ENCODE measurements at places on chromosomes 7 and 10.

GRCh38 chr7:105279688-105280007 lies 109.1 kb downstream of the SRPK2 start:
- no peak for DNase-seq

- DNase-seq = no peak
Observed at GRCh38 chr10:86836044-86836443, 79.6 kb downstream of the BMPR1A start.

- no peak for DNase-seq
Observed at GRCh38 chr10:7218968-7219367, 191.9 kb downstream of the SFMBT2 start.

- DNase-seq = no peak
Observed at GRCh38 chr10:44352316-44353127, 32.4 kb downstream of the CXCL12 start.

- no peak for DNase-seq
Observed at GRCh38 chr7:142331941-142332340, 74.1 kb upstream of the PRSS58 start.

- DNase-seq = no peak
Observed at GRCh38 chr7:151012911-151013347, 11.4 kb downstream of the ATG9B start.

- DNase-seq = no peak
Observed at GRCh38 chr10:80281292-80281691, 8.2 kb downstream of the MAT1A start.

DNA sequence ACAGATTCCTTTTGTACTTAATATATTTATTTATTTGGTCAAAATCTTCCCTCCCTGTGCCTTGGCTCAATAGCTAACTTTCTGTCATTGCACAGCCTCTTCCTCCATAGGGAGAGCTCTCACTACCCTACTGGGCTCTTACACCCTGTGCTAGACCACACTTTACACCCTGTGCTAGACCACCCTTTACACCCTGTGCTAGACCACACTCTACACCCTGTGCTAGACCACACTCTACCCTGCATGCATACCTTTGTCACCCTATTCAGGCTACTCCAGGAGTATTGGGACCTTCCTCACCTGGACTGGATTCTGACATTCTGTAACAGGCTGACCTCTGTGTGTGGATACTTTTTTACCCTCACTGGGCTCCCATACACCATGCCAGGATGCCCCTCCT lies 298.5 kb upstream of the TPK1 start:
- DNase-seq = no peak

- DNase-seq = no peak
Observed at GRCh38 chr7:26930845-26931244, 66.5 kb upstream of the SKAP2 start.

- DNase-seq = no peak
Observed at GRCh38 chr7:67346876-67347275, 350.2 kb downstream of the TYW1 start.

DNA sequence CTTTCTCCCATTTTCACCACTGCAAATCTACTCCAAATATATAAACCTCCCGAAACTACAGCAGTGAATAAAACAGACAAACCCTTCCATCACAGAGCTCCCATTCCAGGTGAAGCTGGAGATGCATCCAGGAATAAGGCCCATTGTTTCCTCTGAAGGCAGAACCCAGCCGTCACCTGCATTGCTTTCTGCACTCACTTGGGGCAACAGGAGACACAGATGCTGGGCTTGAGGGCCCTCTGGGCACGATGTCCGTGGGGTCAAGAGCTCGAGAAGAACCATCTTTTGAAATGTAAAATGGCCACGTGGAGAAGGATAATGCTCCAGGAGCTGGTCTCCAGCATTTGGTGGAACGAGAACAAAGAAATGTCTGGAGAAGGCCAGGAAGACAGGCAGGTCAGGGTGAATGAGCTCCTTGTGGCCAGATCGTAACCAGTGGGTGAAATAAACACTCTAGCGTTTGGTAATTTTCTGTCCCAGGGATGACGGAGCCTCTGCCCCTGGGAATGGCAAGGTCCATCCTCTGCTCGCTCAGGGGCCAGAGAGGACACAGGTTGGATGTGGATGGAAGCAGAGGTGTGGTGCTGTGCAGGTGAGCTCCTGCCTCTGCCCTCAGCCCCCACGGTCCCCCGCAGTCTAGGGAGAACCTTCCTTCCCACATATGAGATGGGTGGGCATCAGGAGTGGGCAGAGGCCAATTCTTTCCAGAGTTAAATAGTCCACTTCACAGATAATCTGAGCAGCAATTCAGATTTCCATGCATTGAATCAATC lies 556.1 kb downstream of the DNAJB6 start:
- no peak for DNase-seq

GRCh38 chr10:33461295-33461640 lies 126.8 kb upstream of the NRP1 start:
- DNase-seq = no peak

DNA sequence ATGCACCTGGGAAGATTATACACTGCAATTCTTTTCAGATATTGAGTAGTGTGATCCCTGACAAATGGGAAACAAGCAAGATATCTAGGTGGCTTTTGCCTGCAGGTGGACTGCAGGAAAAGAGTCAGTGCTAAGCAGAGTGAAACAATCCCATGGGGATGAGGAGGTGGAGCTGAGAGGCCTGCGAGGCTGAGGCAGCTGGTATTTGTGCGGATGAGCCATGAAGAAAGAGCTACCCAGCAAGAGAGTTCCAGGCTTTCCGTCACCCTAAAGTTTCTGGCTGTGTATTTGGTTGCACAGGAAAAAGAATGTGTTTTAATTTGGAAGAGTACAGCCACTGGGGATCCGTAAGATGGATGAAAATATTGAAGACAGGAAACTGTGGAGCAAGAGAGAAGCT lies 714.1 kb upstream of the COBL start:
- DNase-seq = no peak

DNA sequence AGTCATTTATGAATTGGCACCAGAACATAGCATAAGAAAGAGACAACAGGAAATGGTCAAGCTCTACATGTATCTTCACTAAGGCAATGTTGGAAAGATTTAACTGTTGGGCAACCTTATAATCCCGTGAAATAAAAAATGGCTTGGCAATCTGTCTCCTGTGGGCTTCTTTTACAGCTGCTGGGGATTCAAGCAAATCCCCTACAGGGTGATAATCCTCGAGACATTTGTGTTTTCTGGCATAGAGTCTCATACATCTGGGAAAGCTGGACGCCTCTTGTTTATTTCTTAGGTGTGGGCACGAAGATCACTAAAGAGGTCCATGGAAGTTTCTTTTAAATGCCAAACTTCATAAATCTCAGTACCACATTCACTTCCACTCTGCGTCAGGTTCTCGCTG lies 82.2 kb upstream of the GPR141 start:
- no peak for DNase-seq
